GM12865 (cell line): ENCODE measurements at places on chromosomes 13 and 19.

- DNase-seq: no peak
These were observed 45.7 kb downstream of the TPP2 start for GRCh38 chr13:102642475-102642874.

- no peak for DNase-seq
These were observed 66.9 kb upstream of the CACNA1A start for GRCh38 chr19:13573056-13573667.

GRCh38 chr19:12913851-12914690, 5.0 kb downstream of the SYCE2 start:
- DNase-seq: no peak

DNA sequence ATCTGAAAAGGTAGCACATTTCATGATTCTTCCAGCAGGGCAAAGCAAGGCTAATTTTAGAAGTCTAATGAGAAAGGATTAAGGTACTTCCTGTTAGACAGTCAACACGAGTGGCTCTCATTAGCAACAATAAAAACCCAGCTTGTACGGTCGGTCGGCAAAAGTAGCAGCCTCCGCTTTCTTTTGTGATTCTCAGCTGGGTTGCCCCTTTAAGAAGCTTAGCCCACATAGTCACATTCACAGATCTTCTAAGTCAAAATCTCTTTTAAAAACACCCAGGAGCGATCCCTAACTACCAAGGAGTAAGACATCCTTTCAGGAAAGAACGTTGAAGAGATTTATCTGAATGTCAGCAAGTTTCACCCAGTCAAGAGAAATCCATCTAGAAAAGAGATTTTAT, 684.8 kb downstream of the DIAPH3 start:
- no peak for DNase-seq

DNA sequence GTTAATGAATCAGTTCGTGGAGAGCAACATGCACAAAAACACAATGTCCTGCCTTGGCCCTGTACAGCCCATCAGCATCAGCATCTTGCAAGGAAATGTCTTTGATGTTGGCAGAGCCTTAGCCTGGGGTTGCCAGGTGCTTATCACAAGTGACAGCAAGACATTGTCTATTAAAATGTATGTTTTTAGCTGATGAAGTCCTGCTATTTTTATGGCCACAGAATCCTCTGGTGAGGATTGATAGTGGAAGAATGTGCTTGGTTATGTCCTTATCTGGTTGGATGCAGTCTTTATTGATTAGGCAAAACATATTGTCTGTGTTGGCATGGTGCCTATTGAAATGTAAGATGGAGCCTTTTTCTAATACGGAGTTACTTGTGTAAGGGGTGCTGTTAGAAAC, 1427.0 kb upstream of the MIR17HG start:
- DNase-seq: no peak
